Thyroid gland (tissue), 4 donors: ENCODE measurements at places on chromosomes 5 and 9.

DNA sequence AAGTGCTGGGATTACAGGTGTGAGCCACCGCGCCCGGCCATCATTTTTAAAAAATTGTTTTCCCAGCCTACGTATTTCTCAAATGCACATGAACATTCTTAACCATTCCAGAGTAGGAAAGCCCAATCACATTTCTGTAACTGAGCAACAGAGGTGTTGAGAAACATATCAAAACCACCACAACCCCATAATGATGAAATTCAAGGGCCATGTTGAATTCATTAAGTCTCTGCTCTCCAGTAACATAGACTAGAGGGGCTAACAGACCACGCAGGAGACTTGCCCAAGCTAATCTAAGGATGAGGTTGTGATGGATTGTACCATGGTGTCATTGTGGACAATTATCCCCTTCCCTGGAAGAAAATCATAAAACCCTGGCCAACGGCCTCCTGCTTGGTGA lies 52.9 kb downstream of the MYO10 start:
- H3K4me1 ChIP-seq, result peaks cover 57% of the 10 kb centered on the region
- no peak overlapping the region for H3K27ac ChIP-seq
- H3K4me3 ChIP-seq, result no peak overlapping the region
- no peak for DNase-seq
- no peaks in the 10 kb centered on the region for H3K27me3 ChIP-seq

DNA sequence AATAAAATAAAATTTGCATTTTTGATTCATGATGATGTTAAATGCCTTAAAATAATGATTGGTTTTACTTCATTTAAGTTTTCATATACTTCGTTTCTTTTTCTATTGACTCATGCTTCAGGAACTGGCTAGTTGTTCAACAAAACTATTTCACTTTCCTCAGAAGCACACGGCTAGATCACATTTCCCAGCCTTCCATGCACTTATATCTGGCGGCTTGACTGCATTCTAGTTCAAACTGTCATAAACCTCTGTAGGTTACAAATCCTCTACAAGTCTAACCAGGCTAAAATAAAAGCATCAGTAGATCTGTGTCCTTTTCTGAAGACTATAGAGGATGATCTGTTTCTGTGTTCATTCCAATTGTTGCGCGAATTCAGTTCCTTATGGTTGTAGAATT lies 46.3 kb upstream of the CNTLN start:
- no peaks in the 10 kb centered on the region for H3K27me3 ChIP-seq
- no peak for DNase-seq
- no peak overlapping the region for H3K27ac ChIP-seq
- no peak overlapping the region for H3K4me3 ChIP-seq

GRCh38 chr9:25212361-25212760 lies 465.9 kb downstream of the TUSC1 start:
- H3K4me1 ChIP-seq, result no peaks in the 10 kb centered on the region
- no peaks in the 10 kb centered on the region for H3K36me3 ChIP-seq
- H3K27me3 ChIP-seq, result no peaks in the 10 kb centered on the region
- no peak for DNase-seq
- no peak overlapping the region for H3K4me3 ChIP-seq

- DNase-seq, result no peak
- H3K4me3 ChIP-seq, result no peak overlapping the region
- H3K36me3 ChIP-seq, result no peaks in the 10 kb centered on the region
- H3K27me3 ChIP-seq, result no peaks in the 10 kb centered on the region
- no peak overlapping the region for H3K27ac ChIP-seq
- peaks cover 10% of the 10 kb centered on the region for H3K4me1 ChIP-seq
Observed at GRCh38 chr9:34559624-34560455, 29.7 kb downstream of the CNTFR start.

DNA sequence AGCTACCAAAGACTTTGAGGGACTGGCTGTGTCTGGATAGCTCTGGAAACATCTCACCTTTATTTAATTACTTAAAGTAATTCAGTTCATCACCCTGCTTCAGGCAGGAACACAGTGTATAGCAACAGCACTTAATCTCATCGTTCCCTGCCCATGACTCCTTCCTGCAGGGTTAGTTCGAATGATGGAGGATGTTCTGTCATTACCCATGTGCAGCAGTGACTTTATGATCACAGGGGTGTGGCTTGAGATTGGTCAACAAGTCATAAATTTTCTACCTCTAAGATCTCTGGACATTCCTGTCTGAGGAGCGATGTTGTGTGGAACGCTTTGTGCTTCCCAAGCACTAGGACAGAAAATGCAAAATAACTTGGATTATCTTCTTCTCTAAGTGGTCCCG lies 37.1 kb upstream of the PRUNE2 start:
- H3K36me3 ChIP-seq, result no peaks in the 10 kb centered on the region
- no peak overlapping the region for H3K4me3 ChIP-seq
- no peak for DNase-seq
- no peak overlapping the region for H3K27ac ChIP-seq
- H3K4me1 ChIP-seq, result no peaks in the 10 kb centered on the region

- H3K27me3 ChIP-seq, result no peaks in the 10 kb centered on the region
- no peaks in the 10 kb centered on the region for H3K4me1 ChIP-seq
- H3K36me3 ChIP-seq, result no peaks in the 10 kb centered on the region
- H3K4me3 ChIP-seq, result no peak overlapping the region
- no peak overlapping the region for H3K27ac ChIP-seq
Observed at GRCh38 chr5:131979816-131980215, 31.6 kb downstream of the ACSL6 start.

- no peak for DNase-seq
- H3K27ac ChIP-seq, result no peak overlapping the region
- peaks cover 12% of the 10 kb centered on the region for H3K36me3 ChIP-seq
- peak overlapping the region; percentile 95 for H3K4me3 ChIP-seq
- H3K4me1 ChIP-seq, result peaks cover 26% of the 10 kb centered on the region
Observed at GRCh38 chr5:10250806-10251276, 761 bp downstream of the CCT5 start.

DNA sequence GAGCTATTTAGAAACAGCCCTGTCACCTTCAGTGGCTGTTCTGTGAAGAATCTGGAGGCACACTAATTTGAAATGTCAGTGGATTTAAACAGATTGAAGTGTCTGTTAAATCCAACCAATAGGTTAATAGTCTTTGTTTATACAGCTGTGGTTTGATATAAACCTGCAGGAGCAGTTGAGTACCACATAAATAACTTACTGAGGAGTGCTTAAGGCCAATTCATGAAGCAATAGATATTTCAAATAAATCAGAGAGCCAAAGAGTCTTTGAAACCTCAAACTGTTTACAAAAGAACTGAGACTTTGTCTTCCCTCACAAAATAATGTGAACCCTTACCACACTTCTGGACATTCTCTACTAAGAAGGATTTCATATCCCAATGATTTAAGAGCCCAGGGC lies 111.9 kb downstream of the FEM1C start:
- H3K4me1 ChIP-seq, result no peaks in the 10 kb centered on the region
- no peaks in the 10 kb centered on the region for H3K36me3 ChIP-seq
- DNase-seq, result no peak

GRCh38 chr5:156883316-156883875 lies 33.3 kb downstream of the PPP1R2B start:
- H3K27me3 ChIP-seq, result no peaks in the 10 kb centered on the region
- H3K27ac ChIP-seq, result no peak overlapping the region
- H3K4me1 ChIP-seq, result no peaks in the 10 kb centered on the region
- H3K4me3 ChIP-seq, result no peak overlapping the region
- no peaks in the 10 kb centered on the region for H3K36me3 ChIP-seq

DNA sequence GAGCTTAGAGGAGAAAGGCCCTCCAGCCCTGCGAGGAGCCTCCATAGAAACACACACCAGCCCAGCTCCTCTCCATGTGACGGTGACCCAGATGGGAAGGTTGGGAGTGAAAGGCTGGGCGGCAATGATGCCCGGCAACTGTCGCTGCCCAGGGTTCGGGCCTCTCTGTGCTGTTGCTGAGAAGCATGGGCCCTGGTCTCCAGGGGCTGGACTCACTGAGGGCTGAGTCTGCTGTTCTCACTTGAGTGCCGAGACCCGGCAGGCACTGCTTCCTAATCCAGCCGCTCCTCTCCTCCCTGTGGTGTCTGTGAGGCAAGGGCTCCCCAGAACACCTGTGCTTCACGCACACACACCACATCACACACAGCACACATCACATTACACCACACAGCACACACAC lies 493.6 kb downstream of the GADD45G start:
- DNase-seq, result no peak
- H3K36me3 ChIP-seq, result no peaks in the 10 kb centered on the region
- H3K27me3 ChIP-seq, result no peaks in the 10 kb centered on the region
- H3K4me3 ChIP-seq, result no peak overlapping the region
- no peaks in the 10 kb centered on the region for H3K4me1 ChIP-seq

DNA sequence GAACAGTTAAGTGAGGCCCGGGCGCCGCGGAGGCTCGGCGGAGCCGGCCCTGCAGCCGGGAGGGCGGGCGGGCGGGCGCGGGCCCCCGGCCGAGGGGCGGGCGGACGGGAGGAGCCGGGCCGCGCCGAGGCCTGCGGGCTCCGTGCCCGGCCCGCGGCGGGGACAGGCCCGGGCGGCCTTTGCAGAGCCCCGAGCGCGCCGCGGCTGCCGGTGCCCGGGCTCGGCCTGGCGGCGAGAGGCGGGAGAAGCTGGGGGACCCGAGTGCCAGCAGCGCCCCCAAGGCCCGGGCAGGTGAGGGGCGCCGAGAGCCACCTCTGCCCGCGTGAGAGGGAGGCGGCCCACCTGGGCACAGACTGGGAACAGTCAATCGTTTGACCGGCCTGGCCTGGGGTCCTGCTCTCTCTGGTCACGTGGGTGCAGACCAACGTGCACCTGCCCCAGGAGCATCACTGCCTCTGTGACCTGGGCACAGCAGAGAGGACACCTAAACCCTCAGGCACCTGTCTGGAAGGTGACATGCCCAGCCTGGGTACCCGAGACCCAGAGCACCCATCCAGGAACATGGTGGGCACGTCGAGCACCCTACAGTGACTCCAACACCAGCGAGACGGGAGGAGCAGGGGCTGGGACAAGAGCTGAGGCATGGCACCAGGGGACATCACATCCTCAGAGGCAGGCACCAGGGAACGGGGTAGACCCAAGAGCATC lies 531 bp downstream of the MVB12B start:
- H3K4me3 ChIP-seq, result no peak overlapping the region
- no peaks in the 10 kb centered on the region for H3K27me3 ChIP-seq
- DNase-seq, result no peak
- H3K36me3 ChIP-seq, result no peaks in the 10 kb centered on the region

DNA sequence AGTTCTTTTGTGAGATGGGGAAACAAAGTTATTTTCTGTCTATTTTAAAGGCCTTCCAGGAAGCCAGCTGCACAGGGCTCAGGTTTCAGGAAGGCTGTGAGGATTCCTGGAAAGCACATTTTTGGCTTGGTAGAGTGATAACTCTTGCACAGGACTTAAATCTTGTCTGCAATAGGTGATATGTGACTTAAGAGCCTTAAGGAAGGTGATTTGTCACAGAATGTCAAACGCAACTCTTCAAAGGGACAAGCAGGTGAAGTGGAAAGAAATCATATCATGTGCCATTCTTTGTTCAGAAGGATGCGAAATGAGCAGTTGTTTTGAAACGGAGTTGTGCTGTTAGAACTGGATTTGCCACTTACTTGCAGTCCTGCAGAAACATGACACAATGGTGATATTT lies 459.3 kb downstream of the MAT2B start:
- no peaks in the 10 kb centered on the region for H3K27me3 ChIP-seq
- no peaks in the 10 kb centered on the region for H3K4me1 ChIP-seq
- no peaks in the 10 kb centered on the region for H3K36me3 ChIP-seq
- no peak overlapping the region for H3K4me3 ChIP-seq

- no peaks in the 10 kb centered on the region for H3K36me3 ChIP-seq
- H3K27me3 ChIP-seq, result no peaks in the 10 kb centered on the region
- no peak for DNase-seq
- peaks cover 6% of the 10 kb centered on the region for H3K4me1 ChIP-seq
- H3K4me3 ChIP-seq, result no peak overlapping the region
Observed at GRCh38 chr5:6837519-6838110, 124.4 kb downstream of the TENT4A start.

GRCh38 chr9:35478871-35479270 lies 11.0 kb upstream of the RUSC2 start:
- no peak overlapping the region for H3K27ac ChIP-seq
- no peaks in the 10 kb centered on the region for H3K4me1 ChIP-seq
- no peak for DNase-seq
- no peak overlapping the region for H3K4me3 ChIP-seq
- H3K36me3 ChIP-seq, result no peaks in the 10 kb centered on the region

DNA sequence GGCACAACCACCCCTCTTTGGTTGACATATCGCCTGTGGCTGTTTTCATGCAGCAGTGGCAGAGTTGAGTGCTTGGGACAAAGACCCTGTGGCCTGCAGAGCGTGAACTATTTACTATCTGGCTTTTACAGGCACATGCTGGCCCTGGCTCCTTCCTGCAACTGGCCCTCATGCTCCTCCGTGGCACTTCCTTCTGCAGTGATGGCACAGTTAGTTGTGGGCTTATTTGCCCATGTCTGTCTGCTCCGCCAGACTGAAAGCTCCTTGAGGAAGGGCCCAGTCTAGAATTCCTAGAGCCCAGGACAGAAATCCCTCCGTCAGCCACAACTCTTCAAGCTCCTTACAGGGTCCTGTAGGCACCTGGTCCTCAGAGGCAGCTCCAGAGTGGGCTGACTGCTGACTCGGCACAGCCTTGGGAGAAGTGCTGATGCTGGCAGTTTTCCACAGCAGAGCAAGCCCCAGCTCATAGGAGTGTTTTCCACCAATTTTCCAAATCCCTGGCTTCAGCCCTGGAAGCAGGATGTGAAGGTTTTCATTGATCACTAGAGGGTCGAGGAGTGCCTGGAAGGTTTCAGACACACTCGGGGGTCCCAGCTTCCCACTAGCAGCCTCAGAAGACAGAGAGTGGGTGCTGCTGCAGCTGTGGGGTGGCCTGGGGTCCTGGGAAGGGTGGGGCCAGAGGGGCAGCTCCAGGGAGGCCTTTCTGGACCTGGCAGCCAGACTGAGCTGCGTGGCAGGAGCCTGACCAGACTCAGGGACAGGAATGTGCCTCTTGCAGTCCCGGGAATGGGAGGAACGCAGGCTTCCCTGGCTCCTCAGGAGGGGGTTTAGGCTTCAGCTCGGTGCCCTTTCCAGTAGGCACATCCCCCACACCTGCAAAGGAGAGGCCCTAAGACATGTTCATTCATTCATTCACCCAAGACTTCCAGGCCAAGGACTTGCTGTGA lies 56.5 kb upstream of the ANGPTL2 start:
- peak overlapping the region; percentile 53 for H3K27ac ChIP-seq
- DNase-seq, result no peak
- no peaks in the 10 kb centered on the region for H3K36me3 ChIP-seq
- H3K27me3 ChIP-seq, result no peaks in the 10 kb centered on the region
- no peak overlapping the region for H3K4me3 ChIP-seq

- H3K27me3 ChIP-seq, result no peaks in the 10 kb centered on the region
- DNase-seq, result peak; percentile 35
- no peaks in the 10 kb centered on the region for H3K36me3 ChIP-seq
- H3K4me1 ChIP-seq, result no peaks in the 10 kb centered on the region
- H3K4me3 ChIP-seq, result no peak overlapping the region
- H3K27ac ChIP-seq, result no peak overlapping the region
Observed at GRCh38 chr9:8486095-8486494, 686.5 kb upstream of the DMAC1 start.

DNA sequence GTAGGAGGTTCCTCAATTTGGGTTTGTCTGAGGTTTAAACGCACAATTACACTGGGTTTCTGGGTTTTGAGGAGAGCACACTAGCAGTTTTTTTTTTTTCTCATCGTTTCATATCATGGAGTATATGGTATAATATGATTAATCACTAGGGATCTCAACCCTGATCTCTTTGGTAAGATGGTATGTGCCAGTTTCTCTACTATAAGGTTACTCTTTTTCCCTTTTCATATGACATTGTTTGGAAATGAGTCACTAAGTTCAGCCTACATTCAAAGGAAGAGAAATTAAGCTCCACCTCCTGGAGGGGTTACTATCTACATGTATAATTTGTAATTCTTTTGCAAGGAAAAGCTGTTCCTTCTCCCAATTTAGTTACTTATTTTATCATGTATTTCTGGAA lies 35.2 kb downstream of the MTRR start:
- no peak overlapping the region for H3K4me3 ChIP-seq
- no peaks in the 10 kb centered on the region for H3K27me3 ChIP-seq
- no peak overlapping the region for H3K27ac ChIP-seq
- H3K4me1 ChIP-seq, result no peaks in the 10 kb centered on the region
- DNase-seq, result no peak
